ENCODE measurements at places on chromosomes 5 and 9. TPM values are rescaled to one million over a fixed set of nuclear protein-coding genes. Genes with fewer than 3 reads are reported as not detected.

DNA sequence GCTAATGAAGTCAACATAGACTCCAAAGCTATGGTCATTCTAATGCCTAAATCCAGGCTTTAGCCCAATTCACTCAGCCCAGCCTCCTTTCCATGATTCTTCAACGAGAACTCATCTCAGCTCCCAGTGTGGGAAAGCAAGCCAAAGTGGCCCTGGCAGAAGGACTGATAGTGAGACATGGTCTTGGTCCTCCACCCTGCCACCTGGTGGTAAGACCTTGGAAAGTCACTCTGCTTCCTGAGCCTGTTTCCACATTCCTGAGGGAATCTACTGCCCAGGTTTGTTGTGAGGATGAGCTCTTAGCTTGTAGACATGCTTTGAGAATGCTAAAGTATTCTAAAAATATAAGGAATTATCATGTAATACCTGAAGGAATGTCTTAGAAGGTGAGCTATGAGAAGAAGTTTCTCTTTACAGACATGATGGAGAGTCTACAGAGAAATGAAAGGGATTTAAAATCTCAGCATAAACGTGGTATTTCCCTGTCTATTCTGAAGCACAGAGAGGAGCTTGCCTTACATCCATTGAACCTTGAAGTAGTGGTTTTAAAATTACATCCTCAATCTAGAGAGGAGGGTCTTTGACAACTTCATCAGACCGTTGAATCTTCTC is 173.5 kb downstream of the TRIM32 start:
- peak; percentile 79 for DNase-seq

GRCh38 chr9:133919253-133920115 is 72.6 kb downstream of the VAV2 start:
- DNase-seq: no peak

- no peak for DNase-seq
Observed at GRCh38 chr5:53323943-53324642, 156.3 kb upstream of the FST start.

DNA sequence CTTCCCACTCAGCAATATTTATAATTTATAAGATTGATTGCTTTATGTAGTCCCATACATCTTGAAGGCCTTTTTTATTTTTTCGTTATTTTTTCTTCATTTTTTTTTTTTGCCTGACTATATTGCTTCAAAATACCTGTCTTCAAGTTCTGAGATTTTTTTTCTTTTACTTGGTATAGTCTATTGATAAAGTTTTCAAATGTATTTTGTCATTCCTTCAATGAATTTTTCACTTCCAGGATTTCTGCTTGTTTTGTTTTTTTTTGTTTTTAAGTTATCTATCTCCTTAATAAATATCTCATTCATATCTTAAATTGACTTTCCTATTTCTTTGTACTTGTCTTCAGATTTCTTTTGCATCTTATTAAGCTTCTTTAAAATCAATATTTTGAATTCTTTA is 905.6 kb upstream of the CDH6 start:
- DNase-seq: no peak

DNA sequence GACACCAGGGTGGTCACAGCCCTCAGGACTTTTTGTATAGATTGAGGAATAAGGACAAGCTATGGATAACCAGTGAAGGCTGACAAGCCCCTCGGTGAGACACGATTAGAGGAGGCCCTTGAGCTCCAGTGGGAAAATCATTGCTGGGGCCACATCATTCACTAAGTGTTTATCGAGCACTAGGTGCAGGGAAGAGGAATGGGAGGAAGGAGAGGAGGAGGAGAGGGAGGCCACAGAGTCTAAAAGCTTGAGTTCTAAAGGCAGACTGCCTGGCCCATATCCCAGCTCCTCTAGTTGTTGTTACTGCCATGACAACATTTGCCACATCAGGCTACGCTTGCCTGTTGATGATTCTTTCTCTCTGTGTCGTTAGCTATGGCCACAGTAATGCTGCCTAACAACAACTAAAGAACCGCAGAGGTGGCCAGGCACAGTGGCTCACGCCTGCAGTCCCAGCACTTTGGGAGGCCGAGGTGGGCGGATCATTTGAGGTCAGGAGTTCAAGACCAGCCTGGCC is 37.6 kb downstream of the NKX2-5 start:
- peak; percentile 61 for DNase-seq

GRCh38 chr9:69549310-69550202 is 122.6 kb downstream of the APBA1 start:
- DNase-seq: peak; percentile 69

DNA sequence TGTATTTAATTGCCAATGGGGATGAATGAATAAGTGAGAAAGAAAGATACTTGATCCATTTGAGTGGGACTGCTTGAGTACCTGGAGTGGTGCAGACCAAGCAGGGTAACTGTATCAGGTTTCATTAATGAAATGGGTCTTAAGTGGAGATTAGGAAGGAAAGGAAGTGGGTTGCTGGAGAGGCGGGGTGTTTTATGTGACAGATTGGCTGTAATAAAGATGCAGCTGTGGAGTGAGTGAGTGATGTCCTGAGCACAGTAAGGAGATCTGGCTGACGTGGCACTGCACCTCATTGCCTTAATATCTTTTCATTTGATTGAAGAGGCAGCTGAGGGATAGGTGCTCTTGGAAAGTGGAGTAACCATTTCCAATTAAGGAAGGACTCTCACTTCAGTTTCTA is 161.0 kb upstream of the CCDC152 start:
- no peak for DNase-seq

- no peak for DNase-seq
Observed at GRCh38 chr5:149261246-149261645, 10.4 kb upstream of the AFAP1L1 start.

Gene FAM53C
- 25.5 TPM for polyA plus RNA-seq

GRCh38 chr5:171226864-171227263 is 82.2 kb upstream of the TLX3 start:
- no peak for DNase-seq

- peak; percentile 38 for DNase-seq
Observed at GRCh38 chr5:179747811-179748210, 15.2 kb downstream of the MAML1 start.

GRCh38 chr9:133543772-133544467 is 9.4 kb downstream of the ADAMTSL2 start:
- no peak for DNase-seq
